ENCODE measurements at places on chromosomes 3 and 15.

- no peak for DNase-seq
These were observed 55.9 kb upstream of the NR2C2 start for GRCh38 chr3:14891135-14892132.

- peak; percentile 4 for DNase-seq
These were observed 928.3 kb downstream of the NSUN3 start for GRCh38 chr3:94990952-94991705.

- no peak for DNase-seq
These were observed 55.1 kb downstream of the MBNL1 start for GRCh38 chr3:152323834-152324233.

GRCh38 chr3:84125201-84125721 is 833.5 kb upstream of the CADM2 start:
- DNase-seq = no peak

GRCh38 chr3:134350266-134350665 is 24.0 kb downstream of the AMOTL2 start:
- DNase-seq = no peak

Data from NCI-H226 (cell line).